ENCODE measurements at places on chromosomes 12 and 14. TPM values are rescaled to one million over a fixed set of nuclear protein-coding genes. Genes with fewer than 3 reads are reported as not detected.

Gene ACTR6
- total RNA-seq, result 33.1 TPM

Gene DEPDC4
- 1.4 TPM for total RNA-seq

- DNase-seq, result no peak
Observed at GRCh38 chr14:76808990-76809389, 3.7 kb downstream of the ANGEL1 start.

DNA sequence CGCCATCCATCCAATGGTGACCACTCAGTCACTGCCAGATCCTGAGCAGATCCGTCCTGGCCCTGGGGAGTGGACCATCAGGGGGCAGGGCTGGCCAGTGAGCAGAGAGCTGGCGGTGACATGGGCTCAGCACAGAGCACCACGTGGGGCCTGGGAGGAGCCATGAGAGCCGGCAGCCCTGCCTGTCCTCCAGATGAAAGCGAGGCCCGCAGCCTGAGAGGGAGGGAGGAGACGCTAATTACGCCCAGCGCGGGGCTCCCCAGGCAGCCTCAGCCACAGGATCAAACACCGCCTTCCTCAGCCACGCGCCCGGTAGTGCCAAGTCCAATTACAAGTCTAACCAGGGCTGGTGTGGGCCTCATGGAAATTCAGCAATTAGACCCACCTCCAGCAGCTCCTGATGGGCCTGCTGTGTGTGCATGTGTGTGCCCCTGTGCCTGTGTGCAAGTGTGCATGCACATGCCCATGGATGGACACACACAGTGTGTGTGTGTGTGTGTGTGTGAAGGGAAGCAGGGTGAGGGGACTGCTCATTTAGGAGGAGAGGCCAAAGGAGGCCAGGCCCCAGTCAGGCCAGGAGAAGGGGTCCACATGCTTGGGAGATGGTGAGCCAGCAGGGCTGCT lies 68.0 kb downstream of the KIF26A start:
- no peak for DNase-seq

DNA sequence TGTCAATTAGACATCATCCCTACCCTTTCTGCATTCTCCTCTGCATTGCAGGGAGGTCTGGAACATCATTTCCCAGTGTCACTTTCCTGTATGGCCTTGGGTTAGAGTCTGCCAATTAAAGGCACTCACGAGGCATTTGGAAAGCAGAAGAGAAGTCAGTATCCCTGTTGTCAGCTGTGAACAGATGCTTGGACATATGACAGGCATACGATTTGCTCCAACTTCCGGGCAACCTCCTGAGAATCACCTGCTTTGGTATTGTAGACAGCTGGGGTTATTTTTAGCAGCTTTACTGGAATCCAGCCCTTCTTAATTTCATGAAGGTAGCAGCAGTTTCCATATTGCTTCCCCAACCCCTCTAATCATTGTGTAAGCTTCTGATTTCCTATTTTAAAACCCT lies 88.7 kb upstream of the DHRS4 start:
- DNase-seq, result no peak
